ENCODE measurements at places on chromosomes 3 and 15. TPM values are rescaled to one million over a fixed set of nuclear protein-coding genes. Genes with fewer than 3 reads are reported as not detected.

Gene CYP1A1
- polyA plus RNA-seq: not detected

DNA sequence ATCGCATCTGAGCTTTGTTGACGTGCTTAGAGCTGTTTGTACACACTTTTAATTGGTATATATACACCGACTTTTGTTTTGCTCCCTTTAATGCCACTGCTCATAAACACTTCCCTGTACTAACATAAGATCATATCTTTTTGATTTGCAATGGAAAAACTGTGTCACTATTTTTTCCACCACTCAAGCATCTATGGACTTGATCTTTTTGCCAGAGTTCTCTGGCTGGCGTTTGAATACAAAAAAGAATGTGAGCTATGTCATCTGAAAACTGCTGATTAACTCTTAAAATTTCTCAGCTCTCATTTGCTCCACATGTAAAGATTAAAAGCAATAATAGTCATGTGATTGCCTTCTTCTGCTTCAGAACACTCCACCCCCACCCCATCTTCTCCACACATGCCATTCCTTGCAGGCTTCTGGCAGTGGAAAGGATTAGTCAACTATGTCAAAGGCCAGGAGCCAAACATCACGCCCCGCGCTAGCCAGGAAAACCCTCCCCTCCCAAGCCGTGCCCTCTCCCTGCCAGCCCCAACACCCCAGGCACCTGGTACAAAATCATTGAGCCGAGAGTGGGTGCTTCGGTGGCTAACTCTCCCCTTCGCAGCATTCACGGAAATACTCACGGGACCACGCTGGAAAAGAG, 123.4 kb upstream of the MEF2A start:
- DNase-seq: peak; percentile 47

GRCh38 chr3:142563496-142563997, 15.0 kb downstream of the ATR start:
- DNase-seq: no peak

GRCh38 chr3:133595341-133595740, 21.9 kb downstream of the CDV3 start:
- no peak for DNase-seq

DNA sequence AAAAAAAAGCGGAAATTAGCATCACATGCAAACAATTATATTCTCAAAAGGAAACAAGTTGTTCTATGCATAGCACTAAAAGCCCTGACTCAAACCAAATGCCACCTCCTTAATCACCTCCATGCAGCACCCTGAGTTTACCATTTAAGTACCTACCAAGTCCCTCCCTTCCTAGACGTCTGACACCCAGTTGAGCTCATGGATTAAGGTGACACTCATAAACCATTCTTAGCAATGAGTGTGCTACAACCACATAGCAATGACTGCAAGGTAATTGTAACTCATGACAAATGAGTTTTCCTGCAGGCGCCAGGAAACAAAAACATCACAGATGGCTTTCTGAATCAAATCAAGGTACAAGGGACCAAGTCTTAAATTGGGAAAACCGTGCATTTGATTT, 32.0 kb downstream of the WWTR1 start:
- DNase-seq: no peak
